CD4-positive, alpha-beta T cell treated with Interleukin-17A for 1 hour (primary cell): ENCODE measurements at places on chromosomes 12 and 14.
A peak's percentile ranks its signal among the peaks of the same experiment; 100 is the strongest.

- DNase-seq: peak; percentile 14
Measured at GRCh38 chr12:21642707-21643389, 14.8 kb downstream of the LDHB start.

GRCh38 chr12:103130564-103130963, 173.1 kb downstream of the ASCL1 start:
- DNase-seq: no peak

- no peak for DNase-seq
Measured at GRCh38 chr12:98137278-98137677, 378.1 kb upstream of the TMPO start.

DNA sequence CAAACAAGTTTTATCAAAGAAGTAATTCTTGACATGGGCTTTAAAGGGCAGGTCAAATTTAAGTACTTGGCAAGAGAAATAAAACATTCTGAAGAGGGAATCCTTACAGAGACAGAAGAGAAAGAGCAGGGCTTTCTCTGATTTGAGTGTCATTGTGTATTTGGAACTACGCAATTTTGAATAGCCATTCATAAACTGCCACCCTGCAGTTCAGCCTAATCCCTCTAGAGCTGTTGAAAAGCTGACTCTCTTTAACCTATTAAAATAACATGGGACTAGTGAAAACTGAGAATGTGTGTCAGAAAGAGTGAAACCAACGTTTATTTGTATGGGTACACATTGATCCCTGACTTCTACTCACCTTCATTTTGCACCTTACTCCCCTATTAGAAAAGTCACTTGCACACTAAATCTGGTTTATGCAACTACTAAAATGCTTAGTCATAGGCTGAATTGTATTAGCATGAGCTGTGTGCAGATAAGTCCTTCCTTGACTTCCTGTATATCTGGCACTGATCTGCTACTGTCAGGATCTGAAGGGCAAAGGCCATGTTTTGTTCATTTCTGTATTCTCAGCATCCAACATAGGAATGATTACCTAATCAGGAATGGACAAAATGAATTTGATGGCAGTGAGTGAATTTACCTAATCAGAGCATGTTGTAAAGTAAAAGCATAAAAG, 458.9 kb downstream of the NOVA1 start:
- DNase-seq: no peak

DNA sequence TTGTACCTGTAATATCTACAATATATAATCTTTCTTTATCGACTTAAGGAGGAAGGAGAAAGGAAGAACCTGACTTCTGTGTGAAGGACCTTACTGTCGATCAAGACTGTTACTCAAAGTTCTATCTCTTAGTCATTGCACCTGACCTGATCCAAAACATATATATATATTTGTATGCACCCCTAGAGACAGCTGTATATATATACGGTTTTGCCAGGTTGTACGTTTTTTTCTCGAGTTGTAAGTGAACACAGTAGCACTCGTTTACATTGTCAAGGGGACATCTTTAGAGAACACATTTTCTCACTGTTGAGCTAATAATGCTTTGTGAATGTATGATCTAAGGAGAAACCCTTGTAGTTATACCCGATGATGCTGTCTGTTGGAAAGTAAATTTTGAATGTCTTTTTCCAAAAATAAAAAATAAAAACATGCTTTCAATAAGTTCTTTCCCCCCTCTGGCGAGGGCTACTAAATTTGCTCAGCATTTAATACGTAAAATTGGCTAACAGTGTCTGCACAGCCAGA, 536 bp upstream of the SLC35E3 start:
- DNase-seq: no peak

DNA sequence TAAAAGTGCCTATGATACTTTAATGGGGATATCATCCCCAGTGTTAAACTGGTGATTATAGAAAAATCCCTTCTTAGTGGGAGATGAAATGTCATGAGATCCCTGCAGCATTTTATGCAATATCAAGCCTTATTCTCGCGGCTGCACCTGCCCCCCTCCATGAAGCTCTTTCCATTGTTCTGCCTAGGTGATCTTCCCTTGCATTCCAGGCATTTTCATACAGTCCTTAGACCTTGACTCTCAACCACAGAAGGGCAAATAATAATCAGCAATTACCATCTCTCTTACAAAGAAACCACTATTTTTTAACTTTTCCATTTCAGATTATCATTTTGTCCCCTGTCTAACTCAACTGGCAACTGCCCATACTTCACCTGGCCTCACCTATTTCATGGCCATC, 352.3 kb downstream of the NELL2 start:
- DNase-seq: no peak

- no peak for DNase-seq
Measured at GRCh38 chr14:99753225-99754140, 39.7 kb upstream of the EML1 start.

DNA sequence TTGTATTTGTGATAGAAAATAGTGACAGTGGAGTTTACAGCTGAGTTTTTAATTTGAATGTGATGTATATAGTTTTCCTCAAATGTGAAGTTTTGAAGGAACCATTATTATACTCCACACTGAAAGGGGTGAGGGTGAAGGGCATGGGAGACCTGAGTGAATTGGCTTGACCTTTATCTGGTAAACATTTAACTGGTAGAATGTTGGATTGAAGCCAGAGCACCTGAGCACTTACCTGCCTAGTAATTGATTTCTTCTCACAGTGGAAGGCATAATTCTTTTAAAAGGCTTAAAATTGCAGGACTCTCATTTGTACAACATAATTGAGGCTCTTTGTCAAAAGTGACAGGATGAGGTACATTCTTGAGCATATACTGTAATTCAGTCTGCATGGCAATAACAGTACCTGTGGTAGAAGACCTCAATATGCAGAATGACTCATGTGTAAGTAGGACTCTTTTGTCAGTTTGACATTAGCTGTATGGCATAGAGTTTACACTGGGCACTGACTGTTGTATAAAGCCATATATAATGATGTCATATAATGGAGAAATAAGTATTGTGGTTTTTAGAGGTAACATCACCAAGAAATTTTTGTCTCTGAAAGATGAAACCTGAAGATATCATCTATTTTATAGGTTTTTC, 309.6 kb downstream of the TMTC2 start:
- DNase-seq: no peak

DNA sequence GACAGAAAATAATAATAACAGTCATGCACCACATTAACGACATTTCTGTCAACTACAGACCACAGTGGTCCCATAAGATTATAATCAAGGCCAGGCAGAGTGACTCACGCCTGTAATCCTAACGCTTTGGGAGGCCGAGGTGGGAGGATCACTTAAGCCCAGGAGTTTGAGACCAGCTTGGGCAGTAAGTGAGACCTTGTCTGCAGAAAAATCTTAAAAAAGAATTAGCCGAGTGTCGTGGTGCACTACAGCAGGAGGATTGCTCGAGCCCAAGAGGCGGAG, 8.6 kb downstream of the NAB2 start:
- no peak for DNase-seq

DNA sequence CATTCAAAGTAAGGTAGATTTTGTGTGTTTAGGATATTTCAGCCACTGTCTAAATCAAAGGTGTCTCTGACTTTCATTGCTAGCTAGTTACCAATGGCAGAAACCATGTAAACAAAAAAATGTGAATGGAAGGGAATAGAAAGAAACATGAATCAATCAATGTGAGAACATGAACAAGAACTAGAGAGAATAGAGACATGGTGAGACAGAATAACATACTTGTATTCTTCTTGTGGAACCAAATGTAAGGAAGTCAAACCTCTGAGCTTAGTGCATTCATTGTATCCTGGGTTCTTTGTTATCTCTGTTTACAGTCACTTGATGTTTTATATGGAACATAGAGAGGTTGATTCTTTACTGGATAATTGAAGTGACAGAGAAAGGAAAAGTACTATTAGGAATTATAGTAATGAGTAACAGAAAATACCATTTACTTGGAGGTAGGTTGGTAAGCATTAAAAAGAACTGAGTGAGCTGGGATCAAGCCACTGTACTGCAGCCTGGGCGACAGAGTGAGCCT, 2.6 kb upstream of the WNK1 start:
- DNase-seq: no peak

DNA sequence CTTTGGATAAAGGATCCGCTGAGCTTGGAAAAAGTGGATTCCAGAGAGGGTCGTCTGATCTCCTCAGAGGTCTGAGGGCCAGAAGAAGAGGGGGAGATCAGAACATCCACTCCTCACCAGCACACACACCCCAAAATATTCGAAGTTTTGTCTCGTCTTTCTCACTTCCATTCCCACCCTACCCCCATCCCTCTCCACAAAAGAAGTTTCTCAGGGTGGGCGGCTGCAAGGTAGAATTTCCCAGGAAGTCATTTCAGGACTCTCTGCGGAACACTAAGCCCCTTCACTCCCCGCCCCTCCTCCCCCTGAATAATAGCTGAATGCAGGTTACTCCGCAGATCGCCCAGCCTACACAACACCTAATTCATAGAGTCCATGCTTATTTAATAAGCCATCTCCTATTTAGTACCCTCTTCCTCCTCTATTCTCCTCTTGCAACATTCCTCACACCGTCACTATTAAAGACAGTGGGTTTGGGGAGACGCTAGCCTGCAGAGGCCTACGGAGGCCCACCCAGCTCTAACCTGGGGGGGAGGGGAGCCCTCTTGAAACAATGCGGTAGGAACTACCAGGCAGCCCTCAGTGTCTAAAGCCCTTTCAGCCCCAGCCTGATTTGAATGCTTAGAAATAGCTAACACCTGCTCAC, 649 bp upstream of the SALL2 start:
- DNase-seq: no peak

DNA sequence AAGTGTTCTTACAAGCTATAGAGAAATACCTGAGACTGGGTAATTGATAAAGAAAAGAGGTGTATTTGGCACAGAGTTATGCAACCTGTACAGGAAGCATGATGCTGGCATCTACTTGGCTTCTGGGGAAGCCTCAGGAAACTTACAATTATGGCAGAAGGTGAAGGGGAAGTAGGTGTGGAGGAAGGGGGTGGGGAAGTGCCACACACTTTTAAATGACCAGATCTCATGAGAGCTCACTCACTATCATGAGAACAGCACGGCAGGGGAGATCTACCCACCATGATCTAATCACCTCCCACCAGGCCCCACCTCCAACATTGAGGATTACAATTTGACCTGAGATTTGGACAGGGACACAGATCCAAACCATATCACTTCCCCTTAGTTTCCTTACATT, 32.8 kb downstream of the TSHR start:
- no peak for DNase-seq

DNA sequence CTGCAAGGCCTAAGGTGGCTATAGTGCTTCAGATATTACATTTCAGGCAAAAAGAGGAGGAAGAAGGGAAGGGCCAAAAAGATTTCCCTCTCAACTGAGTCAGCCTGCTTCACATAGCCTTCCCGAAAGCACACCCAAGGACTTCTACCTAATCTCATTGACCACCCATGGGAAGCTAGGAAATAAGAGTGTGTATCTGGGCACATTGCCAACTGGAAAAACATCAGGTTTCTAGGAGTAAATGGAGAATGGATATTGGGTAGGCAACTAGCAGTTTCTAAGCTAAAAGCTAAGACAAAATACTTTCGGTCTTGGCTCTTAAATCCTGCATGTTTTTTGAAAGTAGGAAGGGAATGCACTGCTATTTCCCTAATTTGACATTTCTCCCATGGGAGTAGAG, 221.7 kb upstream of the GRIP1 start:
- no peak for DNase-seq

GRCh38 chr14:90388982-90389381, 7.8 kb upstream of the CALM1 start:
- no peak for DNase-seq

DNA sequence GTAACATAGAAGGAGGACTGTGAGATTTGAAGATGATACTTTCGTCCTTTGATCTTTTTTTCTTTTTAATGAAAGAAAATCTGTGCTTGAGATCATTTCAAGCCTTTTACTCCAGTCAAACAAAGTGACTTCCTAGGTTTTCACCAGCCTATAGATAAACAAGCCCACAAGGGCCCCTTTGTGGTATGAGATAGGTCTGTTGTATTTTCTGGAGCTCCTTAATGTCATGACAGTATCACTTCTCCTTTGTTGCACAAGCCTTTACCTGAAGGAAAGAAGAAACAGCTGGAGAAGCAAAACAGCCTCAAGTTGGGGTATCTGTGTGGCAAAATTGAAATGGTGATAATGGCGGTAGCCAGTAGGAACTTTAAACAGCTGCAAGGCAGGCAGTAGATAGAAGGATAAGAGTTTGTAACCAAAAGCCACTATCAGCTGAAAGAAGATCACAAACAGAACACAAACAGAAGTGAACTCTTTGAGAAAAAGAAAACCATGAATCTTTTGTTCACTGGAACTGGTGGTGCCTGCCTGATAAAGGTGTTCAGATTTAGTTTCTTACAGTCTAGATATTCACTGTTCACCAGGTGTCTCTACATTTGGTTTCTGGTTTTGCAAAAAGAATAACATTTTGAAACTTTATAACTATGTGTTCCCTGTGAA, 96.8 kb downstream of the LGR5 start:
- no peak for DNase-seq

DNA sequence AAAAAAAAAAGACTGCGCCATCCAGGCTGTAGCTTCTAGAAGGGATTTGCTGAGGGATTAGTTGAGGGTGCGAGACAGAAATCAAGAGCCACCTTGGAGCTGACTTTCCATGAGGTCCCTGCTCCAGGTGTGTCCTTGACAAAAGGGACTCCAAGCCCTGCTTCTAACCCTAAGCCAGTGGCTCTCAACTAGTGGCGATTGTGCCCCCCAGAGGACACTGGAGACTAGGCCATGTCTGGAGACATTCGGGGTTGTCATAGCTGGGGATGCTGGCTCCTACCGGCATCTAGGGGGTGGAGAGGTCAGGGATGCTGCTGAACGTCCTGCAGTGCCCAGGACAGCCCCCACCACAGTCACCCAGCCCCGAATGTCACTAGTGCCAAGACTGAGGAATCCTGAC, 40.6 kb downstream of the SPRING1 start:
- no peak for DNase-seq

DNA sequence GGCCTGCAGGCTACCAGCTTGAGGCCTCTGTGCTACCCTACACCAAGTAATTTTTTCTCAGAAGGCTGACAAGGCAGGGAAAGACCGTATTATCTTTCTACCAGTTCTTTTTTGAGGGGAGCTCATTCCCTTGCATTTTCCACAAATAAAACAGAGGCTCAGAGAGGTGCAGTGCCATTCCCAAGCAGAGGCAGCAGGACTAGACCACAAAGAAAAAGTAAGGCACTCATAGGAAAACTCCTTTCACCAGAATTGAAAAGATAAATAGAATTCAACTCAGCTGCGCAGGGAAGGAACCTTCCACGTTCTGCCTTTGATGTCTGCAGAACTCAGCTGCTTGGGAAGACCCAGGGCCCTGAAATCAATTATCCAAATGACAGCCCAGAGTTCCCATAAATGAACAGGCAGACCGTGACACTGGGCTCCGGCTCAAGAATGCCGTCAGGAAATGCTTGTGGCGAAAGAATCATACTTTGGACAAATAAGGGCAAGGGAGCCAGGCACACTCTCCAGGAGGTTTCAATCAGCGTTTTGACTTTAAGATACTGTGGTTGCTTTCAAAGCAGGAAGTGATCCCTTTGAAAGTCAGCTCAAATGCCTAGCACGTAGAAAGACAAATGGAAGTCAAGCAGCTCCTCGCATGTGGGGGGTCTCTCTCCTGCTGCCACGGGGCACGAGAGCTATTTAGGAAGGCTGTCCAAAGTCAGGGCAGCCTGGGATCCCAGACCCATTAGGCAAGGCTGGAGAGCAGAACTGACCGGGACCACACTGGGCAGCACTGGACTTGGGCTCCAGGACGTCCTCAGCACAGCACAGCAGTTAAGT, 14.0 kb downstream of the KCTD10 start:
- no peak for DNase-seq

GRCh38 chr12:124755801-124756148, 107.9 kb downstream of the SCARB1 start:
- no peak for DNase-seq
